ENCODE measurements at places on chromosomes 4 and X.

- no peak for DNase-seq
Measured at GRCh38 chr4:15188605-15189539, 186.6 kb downstream of the CPEB2 start.

- no peak for DNase-seq
Measured at GRCh38 chrX:7252013-7252610, 104.2 kb upstream of the PUDP start.

- DNase-seq, result no peak
Measured at GRCh38 chrX:106300656-106301055, 132.6 kb downstream of the PWWP3B start.

- DNase-seq, result peak; percentile 68
Measured at GRCh38 chr4:177047070-177047850, 254.5 kb upstream of the VEGFC start.

DNA sequence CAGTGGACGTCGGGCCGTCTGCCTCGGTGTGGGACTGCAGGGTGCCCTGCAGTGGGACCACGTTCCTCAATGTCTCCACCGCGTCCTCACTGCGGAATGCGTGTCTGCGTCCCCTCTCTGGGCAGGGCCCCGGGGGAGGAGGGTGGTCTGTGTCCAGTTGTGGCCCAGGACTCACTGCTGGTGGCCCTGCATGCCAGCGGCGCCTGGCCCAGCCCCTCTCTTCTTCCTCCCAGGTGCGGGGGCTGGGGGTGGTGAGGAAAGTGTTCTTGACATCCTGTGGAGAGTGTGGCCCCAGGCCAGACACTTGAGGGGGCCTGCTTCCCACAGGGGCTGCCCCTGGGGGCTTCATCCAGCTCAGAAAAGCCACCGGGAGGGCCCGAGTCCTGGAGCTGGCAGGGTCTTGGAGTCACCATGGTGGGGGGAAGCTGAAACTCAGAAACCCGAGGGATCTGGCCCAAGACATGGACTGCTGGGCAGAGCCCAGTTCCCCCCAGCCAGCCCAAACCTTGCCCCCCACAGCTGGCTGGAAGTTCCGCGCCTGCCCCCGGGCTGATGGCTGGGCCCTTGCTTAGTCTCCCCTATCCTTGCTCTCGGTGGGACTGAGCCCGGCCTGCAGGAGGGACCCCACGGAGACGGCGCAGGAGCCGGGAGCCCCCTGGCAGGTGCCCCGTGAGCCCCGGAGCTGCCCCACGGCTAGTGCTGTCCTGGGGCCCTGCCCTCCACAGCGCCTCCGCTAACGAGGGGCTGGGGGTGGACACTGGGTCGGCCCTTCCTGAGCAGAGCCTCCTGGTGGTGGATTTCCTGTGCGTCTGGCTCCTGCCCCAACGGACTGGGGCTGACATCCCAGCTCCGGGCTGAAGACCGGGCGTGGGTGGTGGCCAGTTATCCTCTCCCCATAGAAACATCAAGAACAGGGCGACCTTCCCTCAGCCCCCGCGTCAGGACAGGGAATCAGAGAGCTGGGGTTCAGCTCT, 2.9 kb downstream of the DOK7 start:
- no peak for DNase-seq

Data from sciatic nerve (tissue), 2 donors.